ENCODE measurements at places on chromosomes 16 and 17.
A peak's percentile ranks its signal among the peaks of the same experiment; 100 is the strongest.

GRCh38 chr16:88534638-88535190 lies 35.5 kb upstream of the ZC3H18 start:
- peak; percentile 75 for DNase-seq

- no peak for DNase-seq
Observed at GRCh38 chr17:77509089-77509488, 368.3 kb downstream of the SEC14L1 start.

GRCh38 chr16:58491-59439 lies 5.1 kb downstream of the SNRNP25 start:
- DNase-seq = peak; percentile 36

DNA sequence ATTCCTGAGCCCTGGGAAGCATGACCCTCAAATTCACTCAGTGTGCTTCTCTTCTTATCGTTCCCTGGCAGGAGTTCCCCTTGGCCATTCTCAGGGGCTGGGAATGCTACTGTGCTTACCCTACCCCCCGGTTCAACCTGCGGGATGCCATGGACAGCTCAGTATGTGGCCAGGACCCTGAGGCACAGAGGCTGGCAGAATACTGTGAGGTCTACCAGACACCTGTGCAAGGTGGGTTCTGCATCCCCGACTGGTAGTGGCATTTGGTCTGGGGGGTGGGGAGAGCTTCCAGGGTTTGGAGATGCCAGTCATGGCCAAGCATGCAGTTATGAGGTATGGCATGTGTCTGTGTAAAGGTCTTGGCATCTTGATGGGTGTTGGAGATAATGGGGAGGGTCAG lies 39.4 kb downstream of the WSCD1 start:
- no peak for DNase-seq

DNA sequence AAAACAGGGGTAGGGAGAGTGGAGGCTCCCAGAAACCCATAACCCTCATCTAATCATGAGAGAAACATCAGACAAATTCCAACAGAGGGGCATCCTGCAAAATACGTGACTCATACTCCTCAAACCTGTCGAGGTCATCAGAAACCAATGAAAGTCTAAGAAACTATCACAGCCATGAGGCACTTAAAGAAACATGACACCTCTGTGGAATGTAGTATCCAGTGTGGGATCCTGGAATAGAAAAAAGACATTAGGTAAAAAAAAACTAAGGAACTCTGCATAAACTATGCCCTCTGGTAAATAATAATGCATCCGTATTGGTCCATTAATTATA lies 16.4 kb downstream of the CDH5 start:
- no peak for DNase-seq

All from lower lobe of right lung (tissue), 2 donors.